ENCODE measurements at places on chromosomes 7 and 10.

DNA sequence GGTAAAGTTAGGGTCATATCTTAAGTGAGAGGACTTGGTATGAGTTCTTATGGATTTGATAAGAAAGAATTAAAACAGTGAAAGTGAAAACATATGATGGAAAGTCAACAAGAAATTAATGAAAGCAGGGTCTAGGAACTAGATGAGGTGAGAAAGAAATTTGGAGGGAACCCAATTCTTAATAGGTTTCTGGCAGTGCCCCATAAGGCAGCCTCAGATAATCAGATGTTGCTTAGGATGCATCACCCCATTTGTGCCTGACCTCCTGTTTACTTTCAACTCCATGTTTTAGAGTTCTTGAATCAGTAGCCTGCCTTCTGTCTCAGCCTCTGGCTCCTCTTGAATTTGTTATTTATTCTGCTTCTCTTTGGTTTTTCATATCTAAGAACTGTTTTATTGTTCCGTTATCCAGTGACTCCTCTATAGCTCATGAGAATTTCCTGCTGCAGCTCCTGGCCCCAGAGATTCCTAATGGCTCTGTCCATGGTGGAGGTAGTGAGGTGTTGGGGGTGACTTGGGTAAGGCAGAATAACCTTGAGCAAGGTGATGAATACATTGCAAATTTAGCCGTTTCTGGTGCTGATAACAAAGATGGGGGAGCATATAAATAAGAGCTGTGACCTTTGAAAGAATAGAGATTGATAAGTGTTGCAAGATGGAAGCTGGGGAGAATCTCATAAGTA lies 17.6 kb downstream of the ITGB8 start:
- H3K4me3 ChIP-seq = no peak overlapping the region
- H3K4me1 ChIP-seq = peaks cover 7% of the 10 kb centered on the region
- H3K27me3 ChIP-seq = no peaks in the 10 kb centered on the region
- DNase-seq = no peak
- no peak overlapping the region for H3K27ac ChIP-seq

DNA sequence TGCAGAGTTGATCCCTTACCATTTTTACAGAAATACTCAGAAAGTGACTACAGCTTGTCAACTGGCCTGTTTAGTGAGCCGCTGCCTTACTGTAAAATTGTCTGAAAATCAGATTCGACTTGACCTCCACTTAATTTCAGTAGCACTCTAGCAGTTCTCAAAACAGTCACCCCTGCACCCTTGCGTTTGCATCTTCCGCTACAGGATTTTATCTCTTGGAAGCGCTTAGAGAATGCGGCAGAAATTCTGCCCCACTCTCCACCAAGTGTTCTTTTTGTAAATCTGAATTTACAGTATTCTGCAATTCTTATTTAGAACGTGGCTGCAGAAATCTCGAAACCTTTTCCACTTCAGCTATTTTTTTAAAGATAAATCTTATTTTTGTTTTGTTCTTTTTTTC lies 1.9 kb upstream of the TWIST1 start:
- H3K27ac ChIP-seq = no peak overlapping the region
- H3K4me3 ChIP-seq = no peak overlapping the region
- no peak for DNase-seq
- peaks cover 72% of the 10 kb centered on the region for H3K27me3 ChIP-seq
- H3K4me1 ChIP-seq = peaks cover 3% of the 10 kb centered on the region

DNA sequence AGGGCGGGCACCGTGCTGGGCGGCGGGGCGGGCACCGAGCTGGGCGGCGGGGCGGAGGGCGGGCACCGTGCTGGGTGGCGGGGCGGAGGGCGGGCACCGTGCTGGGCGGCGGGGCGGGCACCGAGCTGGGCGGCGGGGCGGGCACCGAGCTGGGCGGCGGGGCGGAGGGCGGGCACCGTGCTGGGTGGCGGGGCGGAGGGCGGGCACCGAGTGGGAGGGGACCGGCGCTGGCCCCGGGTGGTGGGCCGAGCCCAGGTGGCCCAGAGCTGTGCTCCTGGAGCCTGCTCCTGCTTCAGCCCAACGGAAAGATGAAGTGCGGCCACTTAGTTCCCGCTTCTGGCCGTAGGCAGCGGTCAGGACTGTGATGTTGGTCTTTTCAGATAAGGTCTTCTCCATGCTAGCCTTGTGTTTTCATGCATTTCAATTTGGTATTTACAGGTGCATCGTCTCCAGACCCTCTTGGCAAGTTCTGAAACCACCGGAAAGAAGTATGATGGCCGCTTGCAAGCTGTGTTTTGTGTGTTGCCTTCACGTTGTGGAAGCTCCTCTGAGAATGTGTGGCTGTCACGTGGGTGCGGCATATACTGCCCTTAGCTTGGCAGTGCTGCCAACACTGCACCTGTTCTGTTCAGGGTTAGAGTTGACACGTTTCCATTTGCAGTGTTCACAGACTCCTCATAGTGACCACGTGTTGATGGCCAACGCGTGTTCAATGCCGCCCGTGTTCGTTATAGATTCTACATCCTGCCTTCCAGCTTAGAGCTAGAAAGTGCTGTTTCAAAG lies 25.2 kb downstream of the IQCE start:
- H3K4me1 ChIP-seq = peaks cover 2% of the 10 kb centered on the region
- no peaks in the 10 kb centered on the region for H3K27me3 ChIP-seq
- H3K27ac ChIP-seq = no peak overlapping the region
- no peak for DNase-seq

DNA sequence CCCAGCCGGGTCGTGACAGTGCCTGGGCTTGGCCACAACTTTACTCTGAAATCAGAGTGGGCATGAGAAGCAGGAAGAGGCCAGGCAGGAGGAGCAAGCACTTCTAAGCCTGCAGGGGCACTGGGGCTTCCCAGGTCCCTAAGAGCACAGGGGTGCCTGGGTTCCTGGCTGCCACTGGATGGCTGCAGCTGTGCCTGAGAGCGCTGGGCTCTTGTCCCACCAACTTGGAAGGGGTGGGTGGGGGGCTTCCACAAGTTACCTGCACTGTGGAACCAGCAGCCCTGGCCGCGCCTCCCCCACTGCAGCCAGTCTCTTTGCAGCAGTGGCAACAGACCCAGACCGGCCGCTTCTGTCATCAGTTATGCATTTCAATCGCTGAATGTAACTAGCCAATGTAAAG lies 434.7 kb upstream of the GRM3 start:
- H3K4me1 ChIP-seq = peaks cover 13% of the 10 kb centered on the region
- no peaks in the 10 kb centered on the region for H3K36me3 ChIP-seq
- DNase-seq = no peak
- H3K4me3 ChIP-seq = no peak overlapping the region
- no peak overlapping the region for H3K27ac ChIP-seq

DNA sequence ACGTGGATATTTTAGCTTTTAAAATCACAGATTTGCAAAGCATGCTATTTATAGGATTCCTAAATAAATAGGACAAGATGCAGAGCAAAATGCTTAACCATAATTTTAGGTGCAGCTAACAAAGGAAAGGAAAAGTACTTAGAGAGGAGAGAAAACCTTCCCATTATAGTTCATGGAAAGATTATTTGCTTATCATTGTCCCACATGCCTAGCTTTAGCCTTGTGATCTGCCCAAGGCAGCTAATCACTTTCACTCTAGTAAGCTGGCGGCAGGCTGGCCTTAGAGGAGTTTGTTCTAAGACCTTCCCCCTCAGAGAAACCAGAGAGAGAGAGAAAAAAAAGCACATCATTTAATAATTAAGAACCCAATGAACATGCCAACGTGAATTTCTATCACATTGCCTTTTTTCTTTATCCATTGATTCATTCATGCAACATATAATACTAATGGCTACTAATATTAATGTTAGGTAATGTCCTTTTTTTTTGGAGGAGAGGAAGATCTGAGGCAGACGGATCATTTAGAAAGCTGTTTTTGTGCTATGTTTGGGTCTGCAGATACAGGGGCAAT lies 274.6 kb downstream of the ARL4A start:
- H3K27ac ChIP-seq = no peak overlapping the region
- no peak overlapping the region for H3K4me3 ChIP-seq
- DNase-seq = no peak
- H3K4me1 ChIP-seq = peaks cover 21% of the 10 kb centered on the region
- H3K27me3 ChIP-seq = peaks cover 3% of the 10 kb centered on the region
- H3K36me3 ChIP-seq = no peaks in the 10 kb centered on the region

GRCh38 chr10:7311218-7311849 lies 99.5 kb downstream of the SFMBT2 start:
- peak overlapping the region; percentile 47 for H3K27ac ChIP-seq
- H3K4me3 ChIP-seq = no peak overlapping the region
- peaks cover 36% of the 10 kb centered on the region for H3K27me3 ChIP-seq
- DNase-seq = no peak
- peaks cover 23% of the 10 kb centered on the region for H3K4me1 ChIP-seq

GRCh38 chr7:55409482-55410225 lies 44.5 kb downstream of the LANCL2 start:
- H3K27ac ChIP-seq = peak overlapping the region; percentile 22
- no peaks in the 10 kb centered on the region for H3K27me3 ChIP-seq
- DNase-seq = no peak

DNA sequence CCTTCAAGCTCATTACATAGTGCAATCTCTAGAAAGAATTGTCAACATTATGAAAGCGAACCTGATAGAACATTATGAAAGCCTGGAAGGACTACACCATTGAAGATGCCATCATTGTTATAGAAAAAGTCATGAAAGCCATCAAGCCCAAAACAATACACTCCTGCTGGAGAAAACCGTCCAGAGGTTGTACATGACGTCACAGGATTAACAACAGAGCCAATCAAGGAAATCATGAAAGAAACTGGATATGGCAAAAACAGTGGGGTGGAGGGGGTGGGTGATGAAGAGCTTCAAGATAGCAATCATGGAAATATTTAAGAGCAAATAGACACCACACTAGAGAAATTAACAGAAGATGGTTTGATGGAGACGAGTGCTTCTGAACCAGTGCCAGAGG lies 45.7 kb downstream of the TOMM7 start:
- no peak overlapping the region for H3K4me3 ChIP-seq
- no peaks in the 10 kb centered on the region for H3K36me3 ChIP-seq
- DNase-seq = no peak
- H3K4me1 ChIP-seq = peaks cover 8% of the 10 kb centered on the region

GRCh38 chr7:150514748-150515222 lies at the start of gene GIMAP7:
Gene GIMAP7 (plus strand): TSS chr7:150514872. CDS start chr7:150519975, 5,103 bp downstream.
- no peak within 1 kb of the TSS for H3K4me3 ChIP-seq
- H3K27me3 ChIP-seq = no peaks in the 10 kb centered on the region
- H3K27ac ChIP-seq = peak within 1 kb of the TSS; percentile 23
- no peaks in the 10 kb centered on the region for H3K4me1 ChIP-seq
- no peak for DNase-seq

All from progenitor cell of endocrine pancreas (in vitro differentiated cells).